C1 segment of cervical spinal cord (tissue), 14 donors: ENCODE measurements at places on chromosomes 3 and 15.
A peak's percentile ranks its signal among the peaks of the same experiment; 100 is the strongest.

- DNase-seq: no peak
These were observed 52.6 kb downstream of the BTD start for GRCh38 chr3:15654127-15654526.

GRCh38 chr3:71392251-71392650, 191.3 kb downstream of the FOXP1 start:
- DNase-seq: no peak

- DNase-seq: no peak
These were observed 27.2 kb downstream of the SLC6A6 start for GRCh38 chr3:14429640-14430039.

- no peak for DNase-seq
These were observed 23.2 kb downstream of the SCN11A start for GRCh38 chr3:39028546-39028945.

GRCh38 chr3:97764407-97765238, at the start of gene ARL6:
ARL6 (plus strand) TSS chr3:97764758; CDS start chr3:97768108, 3,350 bp downstream.
- peak; percentile 93 for DNase-seq

DNA sequence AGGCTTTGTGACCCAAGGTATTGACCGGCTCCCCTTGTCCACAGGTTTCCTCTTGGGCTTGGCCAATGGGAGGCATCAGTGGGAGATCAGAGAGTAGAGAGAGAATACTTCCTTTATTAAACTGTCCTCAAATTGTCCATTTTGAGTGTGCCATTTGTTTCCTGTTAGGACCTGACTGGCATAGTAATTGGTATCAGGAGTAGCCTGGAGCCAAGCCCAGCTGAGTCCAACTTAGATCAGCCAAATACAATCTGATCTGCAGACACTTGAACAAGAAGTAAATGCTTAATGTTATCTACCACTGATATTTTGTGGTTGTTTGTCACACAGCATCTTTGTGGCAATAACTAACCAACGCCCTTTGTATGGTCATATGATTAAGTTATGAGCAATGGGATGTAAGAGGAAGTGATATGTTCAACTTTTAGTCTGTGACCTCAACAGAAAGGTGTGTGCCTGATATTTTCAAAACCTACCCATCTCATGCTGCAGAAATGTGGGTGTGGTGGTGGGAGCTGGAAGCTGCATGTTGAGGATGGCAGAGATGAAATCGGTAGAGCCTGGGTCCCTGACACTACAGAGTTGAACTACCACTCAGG, 13.3 kb downstream of the MYD88 start:
- no peak for DNase-seq

DNA sequence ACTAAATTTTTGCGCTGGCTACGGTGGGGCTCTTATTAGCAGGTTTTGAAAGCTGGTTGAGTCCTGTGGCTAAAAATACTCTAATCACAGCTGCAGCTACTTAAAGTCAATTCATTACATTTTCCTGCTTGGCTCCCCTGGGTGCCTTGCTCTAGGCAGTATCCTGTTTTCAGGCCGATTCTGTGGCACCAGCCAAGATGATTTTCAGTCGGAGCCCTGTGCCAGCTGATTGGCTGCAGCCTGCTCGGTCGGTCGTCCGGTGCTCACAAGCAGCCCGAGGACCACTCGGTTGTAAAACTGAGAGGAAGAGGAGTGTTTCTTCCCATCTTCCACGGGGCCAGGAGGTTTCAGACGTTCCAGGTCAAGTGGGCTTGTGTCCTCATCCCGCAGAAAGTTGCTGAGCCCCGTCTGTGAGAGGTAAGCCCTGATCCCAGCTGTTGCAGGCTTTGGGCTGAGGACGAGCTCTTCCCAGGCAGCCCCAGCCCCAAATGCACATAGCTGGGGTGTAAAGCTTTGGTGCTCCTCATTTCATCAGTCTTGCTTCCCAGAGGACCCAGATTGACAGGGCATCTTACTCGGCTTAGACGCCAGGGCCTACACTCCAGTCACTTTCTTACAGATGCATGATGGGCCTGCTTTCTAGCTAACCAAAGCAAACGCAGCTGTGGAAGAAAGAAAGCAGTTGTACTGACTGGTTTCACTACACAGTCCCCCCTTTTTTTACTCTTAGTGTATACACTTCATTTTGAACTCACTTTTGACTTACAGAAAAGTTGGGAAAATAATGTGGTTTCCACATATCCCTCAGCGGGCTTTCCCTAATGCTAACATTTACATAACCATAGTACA, 15.9 kb downstream of the LYSMD4 start:
- peak; percentile 32 for DNase-seq

GRCh38 chr3:18902081-18902793, 246.1 kb upstream of the KCNH8 start:
- no peak for DNase-seq

DNA sequence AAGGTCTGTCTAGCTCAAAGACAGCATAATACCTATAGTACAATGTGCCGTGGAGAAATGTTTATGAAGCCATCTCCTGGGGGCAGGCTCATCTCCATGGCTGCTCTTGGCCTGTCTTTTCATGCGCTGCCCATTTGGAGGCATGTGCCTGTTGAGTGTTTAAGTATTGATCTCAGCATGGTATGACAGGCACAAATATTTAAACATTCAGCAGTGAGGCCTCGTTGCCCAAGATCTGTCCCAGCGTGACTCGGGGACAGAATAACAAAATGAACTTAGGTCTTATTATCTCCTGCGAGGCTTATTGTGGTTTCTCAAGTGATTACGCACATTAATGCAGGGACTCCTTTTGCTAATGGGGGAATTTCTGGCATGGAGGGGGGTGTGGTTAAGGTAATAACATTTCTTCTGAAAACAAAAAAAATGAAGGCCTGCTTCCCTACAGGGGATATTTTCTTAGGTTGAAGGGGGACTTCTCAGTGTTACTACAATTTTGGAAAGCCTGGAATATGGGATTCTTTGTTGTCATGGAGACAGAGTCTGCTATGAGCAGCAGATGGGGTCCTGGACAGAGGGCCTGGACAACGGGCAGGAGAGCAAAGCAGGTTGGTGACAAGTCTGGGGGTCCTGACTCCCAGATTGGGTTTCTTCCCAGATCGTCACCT, 4.4 kb upstream of the SLC6A1 start:
- no peak for DNase-seq

DNA sequence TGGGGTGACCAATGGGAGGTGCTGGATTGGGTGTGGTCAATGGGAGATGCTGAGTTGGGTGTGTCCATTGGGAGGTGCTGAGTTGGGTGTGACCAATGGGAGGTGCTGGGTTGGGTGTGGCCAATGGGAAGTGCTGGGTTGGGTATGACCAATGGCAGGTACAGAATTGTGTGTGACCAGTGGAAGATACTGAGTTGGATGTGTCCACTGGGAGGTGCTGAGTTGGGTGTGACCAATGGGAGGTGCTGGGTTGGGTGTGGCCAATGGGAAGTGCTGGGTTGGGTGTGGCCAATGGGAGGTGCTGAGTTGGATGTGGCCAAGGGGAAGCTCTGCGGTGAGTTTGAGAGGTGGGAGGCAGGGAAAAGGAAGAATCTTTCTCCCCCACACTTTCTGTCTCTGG, 250.0 kb upstream of the PROK2 start:
- DNase-seq: no peak

GRCh38 chr15:85889956-85890619, 95.4 kb upstream of the KLHL25 start:
- no peak for DNase-seq

DNA sequence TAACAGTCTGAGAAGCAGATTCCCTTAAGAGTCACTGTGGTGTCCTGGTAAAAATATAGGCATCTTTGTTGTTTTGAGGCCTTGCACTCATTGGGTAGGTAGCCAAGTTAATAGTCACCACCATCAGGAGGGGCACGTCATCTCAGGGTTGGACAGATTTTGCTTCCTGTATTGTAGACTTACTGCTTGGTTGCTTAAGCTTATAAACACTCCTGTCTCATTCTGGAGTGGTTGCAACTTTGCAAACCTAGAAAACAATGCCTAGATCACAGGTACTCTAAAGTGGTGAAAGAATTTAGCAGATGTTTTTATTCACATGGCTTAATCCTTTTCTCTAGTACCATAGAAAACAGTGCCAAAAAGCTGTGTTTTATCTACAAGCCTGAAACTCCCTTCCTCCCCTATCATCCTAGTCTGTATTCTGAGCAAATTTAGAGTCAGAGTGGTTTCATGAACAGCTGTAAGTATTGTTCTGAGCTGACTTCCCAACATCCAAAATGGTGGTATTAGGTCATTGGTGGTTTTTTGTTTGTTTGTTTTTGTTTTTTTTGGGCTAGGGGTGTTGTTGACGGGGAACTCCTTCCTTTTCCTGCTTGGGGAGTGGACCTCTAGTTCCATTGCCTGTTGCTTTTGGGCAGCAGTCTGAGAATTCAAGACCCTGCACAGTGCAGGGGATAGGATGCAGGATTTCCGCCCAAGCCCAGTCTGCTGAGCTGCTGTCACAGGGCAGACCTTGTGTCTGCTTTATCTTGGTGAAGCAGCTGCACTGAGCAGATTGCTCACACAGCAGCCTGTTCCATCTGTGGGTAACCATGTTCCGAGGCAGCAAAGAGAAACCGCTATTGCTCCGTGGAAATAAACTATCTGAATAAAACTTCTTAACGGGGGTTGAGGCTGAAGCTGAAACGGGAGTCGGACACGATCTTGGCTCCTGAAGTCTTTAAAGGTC, 202.0 kb downstream of the AKAP13 start:
- DNase-seq: no peak

- peak; percentile 97 for DNase-seq
These were observed at the start of gene IQGAP1 for GRCh38 chr15:90387534-90388461. IQGAP1 (plus strand) TSS chr15:90388242; CDS start chr15:90388342, 100 bp downstream.

GRCh38 chr3:74302969-74303368, 311.5 kb downstream of the CNTN3 start:
- no peak for DNase-seq

DNA sequence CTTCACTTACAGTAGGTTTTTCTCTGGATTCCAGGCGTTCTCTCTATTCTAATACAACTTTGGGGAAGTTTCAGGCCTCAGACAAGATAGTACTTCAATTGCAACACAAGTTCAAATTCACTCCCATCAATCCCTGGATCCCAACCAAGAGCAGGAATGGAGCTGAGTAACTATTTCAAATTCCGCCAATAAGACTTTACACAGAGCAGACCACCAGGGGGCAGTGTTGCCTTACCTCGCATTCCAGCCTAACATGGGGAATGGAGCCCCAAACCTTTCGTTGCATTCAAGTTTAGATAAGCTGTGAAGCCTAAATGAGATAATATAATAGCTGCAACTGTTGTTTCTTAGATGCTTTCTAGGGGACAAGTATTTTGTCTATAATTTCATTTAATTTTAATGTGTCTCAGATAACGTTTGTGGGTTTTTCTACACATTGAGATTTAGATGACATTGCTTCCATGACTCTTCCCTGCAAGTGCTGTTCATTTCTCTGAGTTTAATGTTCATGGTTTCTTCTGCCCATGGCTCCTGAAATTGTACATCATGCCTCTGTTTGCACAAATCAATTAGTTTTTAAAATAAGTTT, 186.7 kb downstream of the NSUN3 start:
- DNase-seq: peak; percentile 34

- no peak for DNase-seq
These were observed 20.0 kb downstream of the SSUH2 start for GRCh38 chr3:8624612-8625011.

- no peak for DNase-seq
These were observed 128.7 kb downstream of the PGPEP1L start for GRCh38 chr15:98878862-98879261.

- DNase-seq: no peak
These were observed 367.5 kb upstream of the THBS1 start for GRCh38 chr15:39213385-39213840.

DNA sequence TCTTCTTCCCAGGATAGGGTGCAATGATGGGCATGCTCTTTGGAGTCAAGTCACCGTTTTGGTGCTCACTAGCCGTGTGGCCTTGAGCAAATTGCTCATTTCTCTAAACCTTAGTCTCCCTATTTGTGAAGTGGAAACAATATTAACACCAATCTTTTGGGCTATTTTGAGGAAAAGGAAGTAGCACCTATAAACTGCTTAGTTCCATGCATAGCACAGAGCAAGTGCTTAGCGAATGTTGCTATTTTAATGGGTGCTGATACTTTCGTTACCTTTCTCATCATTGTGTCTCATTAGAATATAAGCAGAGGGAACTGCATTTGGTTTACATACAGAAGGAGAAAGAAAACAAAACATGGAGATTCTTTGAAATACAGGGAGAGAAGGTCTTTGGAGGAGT, 66.1 kb downstream of the BOC start:
- no peak for DNase-seq

- DNase-seq: no peak
These were observed 116.7 kb downstream of the NR1I2 start for GRCh38 chr3:119898478-119899191.

GRCh38 chr3:171718493-171719185, 91.6 kb downstream of the PLD1 start:
- no peak for DNase-seq

GRCh38 chr3:4052706-4053105, 250.5 kb upstream of the SETMAR start:
- no peak for DNase-seq
